Stimulated activated CD8-positive, alpha-beta memory T cell treated with anti-CD3 and anti-CD28 coated beads, Interleukin-4, amount 100 ng/mL, for 24 hours (primary cell): ENCODE measurements at places on chromosomes 7 and 10.

DNA sequence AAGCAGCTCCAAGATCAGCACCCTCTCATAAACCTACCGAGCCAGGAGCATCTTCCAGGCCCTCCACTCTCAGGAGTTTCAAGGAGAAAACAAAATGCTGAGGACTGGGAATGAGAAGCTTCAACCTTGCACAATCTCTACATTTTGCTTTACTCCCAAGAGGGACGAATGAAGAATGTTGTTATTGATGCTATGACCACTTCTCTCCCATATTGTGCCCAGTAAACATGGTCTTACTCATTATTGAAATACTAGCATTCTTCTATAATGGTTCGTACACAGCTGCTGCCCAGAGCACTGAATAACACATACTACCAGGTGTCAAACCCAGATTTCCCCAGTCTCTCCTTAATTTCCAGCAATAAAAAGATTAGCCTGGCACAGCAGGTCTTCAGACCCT is 63.4 kb upstream of the BET1 start:
- DNase-seq = no peak

DNA sequence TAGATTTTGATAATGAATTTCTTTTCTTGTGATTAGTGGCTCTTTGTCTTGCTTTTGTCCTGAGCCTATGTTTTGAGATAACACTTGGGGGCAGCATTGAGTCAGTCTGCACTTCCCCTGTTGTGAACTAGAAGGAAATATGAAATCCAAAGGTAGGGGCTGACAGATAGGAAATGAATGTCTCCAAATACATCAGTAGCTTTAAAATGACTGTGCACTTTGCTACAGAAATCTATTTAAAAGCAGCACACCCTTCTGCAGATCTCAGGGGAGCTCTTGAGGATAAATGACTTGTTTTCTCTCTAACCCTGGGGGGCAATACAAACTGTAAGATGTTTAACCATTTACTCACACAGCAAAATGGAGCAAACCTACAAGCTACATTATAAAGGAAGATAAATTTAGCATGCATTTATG is 176.0 kb upstream of the MYO3A start:
- DNase-seq = no peak

DNA sequence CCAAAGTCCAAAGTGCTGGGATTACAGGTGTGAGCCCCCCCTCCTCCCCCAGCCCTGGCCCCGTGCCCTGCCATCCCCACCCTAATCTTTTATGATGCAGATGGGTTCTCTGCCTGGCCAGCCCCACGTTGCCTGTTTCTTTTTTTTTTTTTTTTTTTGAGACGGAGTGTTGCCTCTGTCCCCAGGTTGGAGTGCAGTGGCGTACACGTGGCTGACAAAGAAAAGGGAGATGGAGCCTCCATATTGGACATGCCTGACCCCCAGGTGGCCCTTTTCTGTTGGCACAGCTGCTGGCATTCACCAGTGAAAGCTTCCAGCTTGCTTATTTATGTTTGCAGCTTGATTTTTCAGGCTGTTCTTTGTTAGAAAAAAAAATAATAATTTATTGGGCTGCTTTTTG is 235.3 kb downstream of the CCDC3 start:
- DNase-seq = no peak

- no peak for DNase-seq
These were observed 5.1 kb upstream of the OAT start for GRCh38 chr10:124423813-124424212.

DNA sequence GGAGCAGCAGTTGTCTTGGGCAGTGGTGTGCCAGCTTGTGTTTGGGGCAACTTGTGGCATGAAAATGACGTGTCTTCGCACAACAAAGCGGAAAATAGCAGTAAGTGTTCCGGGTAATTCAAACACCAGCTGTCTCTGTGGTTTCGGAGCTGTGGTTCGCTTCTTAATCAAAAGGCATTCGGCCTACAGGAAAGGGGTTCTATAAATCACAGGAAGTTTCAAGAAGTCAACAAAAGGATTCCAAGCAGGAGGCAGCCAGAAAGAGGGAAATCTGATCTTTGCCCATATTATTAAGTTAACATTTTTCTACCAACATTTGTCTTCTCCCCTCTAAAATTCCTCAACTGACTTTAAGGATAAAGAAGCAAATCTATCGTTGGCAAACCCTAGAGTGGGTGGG is 353.4 kb downstream of the FGFR2 start:
- DNase-seq = no peak

GRCh38 chr10:17504547-17505245 is 50.3 kb upstream of the ST8SIA6 start:
- DNase-seq = no peak

DNA sequence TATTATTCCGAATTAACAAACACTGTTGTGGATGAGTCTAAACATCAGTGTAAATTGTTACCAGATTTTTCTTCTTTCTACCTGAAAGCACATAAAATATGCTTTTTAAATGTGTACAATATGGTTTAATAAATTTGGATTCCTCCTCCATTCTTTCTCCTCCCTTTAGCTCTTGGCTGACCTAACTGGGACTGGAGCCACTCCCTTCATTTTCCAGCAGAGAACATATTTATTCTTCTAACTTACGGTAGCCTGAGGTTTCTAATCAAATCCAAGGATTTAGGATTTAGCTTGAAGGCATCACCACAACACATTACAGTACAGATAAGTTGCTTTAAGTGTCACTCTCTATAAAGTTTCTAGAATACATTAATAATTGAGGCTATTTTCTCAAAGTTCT is 88.2 kb upstream of the SEMA3C start:
- DNase-seq = no peak

DNA sequence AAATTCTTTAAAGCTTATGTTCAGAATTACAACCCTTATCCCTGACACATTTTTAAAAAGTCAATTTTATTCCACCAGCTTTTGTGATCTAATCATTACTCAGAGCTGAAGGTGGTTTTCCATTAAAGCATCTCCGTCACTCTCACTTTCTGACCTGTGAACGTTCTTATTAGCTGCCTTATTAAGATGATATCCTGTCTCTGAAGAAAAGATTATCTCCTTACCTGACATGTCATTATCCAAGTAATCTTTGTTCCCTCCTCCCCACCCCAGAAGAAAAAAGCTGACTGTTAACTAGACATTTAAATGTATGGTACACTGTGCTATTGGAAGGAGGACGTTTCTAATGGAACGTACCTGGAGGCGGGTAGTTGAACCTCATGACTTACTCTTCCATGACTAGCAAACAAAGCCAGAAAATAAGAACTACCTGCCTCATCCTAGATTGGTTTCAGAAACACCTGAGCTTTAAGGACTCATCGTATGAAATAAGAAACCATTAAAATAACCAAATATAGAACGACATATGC is 708.7 kb downstream of the PARD3 start:
- no peak for DNase-seq

GRCh38 chr10:82221601-82222149 is 346.7 kb downstream of the NRG3 start:
- no peak for DNase-seq

DNA sequence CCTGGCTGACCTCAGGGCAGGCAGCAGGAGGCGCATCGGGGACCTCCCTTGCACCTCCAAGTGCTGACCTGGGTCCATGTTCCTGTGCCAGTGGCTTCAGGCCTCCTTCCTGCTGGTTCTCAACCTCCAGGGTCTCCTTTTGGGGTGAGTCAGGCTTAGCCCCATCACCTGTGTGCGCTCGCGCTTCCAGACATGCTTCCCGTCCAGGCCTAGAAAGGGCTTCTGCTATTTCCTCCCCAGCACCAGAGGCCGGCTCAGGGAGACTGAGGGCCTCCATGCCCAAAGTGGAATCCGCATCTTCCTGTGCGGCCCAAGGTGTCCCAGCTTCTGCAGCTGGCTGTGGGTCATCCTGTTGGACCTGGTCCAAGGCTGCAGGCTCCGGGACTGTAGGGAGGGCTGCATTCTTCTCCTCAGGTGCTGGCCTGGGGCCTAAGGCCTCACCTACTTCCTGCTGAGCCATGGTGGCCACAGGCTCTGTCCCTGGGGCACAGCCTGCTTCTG is 5.9 kb downstream of the NACAD start:
- DNase-seq = no peak

DNA sequence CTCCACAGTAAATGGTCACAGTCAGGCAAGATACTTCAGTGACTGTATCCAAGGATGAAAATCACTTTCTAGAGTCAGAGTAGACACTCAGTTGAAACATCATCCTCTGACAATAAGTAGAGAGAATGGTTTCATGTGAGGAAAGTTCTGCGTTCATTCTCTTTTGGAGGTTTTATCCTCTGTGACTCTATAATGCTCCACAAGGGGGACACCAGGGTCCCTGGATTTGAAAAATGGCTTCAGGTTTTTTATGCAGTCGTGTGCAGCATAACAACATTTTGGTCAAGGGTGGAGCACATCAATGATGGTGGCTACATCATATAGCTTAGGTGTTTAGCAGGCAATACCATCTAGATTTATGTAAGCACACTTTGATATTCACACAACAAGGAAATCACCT is 40.4 kb downstream of the TMEM168 start:
- no peak for DNase-seq

DNA sequence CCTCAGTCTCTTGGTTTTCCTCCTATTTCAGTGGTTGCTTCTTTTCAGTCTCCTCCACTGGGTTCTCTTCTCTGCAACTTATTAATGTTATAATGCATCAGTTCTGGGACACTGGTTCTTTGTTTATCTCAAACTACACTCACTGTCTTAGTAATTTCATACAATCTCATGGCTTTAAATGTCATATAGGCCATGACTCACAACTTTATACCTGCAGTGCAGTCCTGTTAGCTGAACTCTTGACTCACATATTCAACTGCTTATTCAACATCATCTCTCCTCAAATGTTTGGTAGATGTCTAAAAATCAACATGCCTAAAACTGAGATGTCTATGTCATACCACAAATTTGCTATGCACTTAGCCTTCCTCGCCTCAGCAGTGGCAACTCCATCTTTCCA is 101.2 kb upstream of the PALS2 start:
- DNase-seq = no peak

DNA sequence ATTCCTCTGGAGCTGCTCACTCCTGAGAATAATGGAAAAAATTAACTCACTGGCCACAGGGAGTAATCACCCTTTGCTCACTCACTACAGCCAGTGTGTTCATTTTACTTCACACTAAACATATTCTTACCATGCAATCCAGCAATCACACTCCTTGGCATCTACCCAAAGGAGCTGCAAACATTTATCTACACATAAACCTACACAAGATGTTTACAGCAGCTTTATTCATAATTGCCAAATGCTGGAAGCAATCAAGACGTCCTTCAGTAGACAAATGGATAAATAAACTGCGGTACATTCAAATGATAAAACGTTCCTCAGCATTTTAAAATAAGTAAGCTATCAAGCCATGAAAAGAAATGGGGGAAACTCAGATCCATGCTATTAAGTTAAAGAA is 34.2 kb upstream of the POM121L12 start:
- DNase-seq = no peak

DNA sequence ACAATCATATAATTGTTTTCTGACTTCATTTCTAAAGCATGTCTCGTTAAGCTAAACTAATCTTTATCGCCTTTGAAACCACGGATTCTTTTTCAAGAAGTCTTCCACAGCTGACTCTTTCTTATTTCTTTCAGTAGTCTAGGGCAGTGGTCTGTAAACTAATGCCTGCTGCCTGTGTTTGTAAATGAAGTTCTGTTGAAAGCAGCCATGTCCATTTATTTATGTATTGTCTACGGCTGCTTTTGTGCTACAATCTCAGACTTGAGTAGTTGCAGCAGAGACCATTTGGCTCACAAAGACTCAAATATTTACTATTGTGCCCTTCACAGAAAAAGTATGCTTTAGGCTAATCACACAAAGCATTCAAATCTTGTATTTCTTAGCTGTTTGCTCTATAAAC is 20.3 kb upstream of the ABLIM1 start:
- no peak for DNase-seq

DNA sequence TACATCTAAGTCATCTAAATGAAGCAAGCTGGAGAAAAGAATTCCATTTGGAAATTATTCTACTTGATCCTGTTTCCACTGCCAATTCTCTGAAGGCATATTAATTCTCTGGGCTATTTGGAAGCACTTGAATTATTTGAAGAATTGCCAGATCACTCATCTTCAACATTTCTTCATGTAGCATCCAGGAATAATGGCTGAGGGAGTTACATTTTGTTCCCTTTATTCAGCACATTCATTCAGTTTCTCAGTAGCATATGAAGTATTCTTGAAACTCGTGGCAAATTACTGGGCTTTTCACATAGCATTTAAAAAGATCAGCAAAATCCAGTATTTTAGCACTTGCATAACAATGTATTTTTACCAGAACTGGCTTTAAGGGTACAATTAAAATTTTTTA is 127.1 kb upstream of the VIPR2 start:
- no peak for DNase-seq

DNA sequence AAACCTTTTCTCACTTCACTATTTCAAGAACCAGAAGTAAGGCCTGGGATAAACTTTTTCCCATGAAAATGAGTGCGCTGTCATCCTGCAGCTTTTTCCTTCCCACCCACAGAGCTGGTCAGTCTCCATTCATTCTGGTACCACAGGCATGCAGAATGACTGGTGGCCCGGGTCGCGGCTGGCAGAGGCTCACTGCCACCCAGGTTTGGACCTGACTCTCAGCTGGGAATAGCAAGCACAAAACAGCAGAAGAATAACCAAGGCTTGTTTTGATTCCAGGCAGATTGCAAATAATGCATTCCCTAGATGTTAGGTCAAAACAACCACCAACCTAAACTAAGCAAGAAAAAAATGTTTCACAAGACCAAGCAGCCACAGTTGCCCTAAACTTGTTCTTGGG is 190.5 kb upstream of the NRP1 start:
- no peak for DNase-seq

GRCh38 chr7:112665709-112666108 is 124.5 kb downstream of the TMEM168 start:
- no peak for DNase-seq
